Activated CD8-positive, alpha-beta T cell treated with anti-CD3 and anti-CD28 coated beads for 36 hours (primary cell): ENCODE measurements at places on chromosomes 3 and 15.

GRCh38 chr15:70854666-70854976 lies 664 bp upstream of the LARP6 start:
- no peak for DNase-seq

DNA sequence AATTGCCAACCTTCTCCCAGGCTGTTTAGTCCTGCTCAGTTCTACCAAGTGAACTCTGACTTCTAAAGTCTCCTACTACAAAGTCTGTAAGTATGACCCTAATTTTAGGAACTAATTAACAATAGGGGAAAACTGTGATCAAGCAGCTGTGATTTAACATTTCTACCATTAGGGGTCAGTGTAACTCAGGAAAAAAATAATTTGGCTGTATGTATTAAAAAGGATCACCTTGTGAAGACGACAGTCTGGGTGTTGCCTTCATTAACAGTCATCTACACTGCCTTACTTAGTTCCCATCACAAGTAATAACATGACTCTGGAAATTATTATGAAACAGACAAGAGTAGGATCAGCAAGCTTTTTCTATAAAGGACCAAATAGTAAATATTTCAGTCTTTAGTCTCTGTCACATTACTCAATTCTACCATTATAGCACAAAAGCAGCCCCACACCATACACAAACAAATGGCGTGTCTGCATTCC lies 4.2 kb upstream of the NPHP3 start:
- DNase-seq, result no peak

DNA sequence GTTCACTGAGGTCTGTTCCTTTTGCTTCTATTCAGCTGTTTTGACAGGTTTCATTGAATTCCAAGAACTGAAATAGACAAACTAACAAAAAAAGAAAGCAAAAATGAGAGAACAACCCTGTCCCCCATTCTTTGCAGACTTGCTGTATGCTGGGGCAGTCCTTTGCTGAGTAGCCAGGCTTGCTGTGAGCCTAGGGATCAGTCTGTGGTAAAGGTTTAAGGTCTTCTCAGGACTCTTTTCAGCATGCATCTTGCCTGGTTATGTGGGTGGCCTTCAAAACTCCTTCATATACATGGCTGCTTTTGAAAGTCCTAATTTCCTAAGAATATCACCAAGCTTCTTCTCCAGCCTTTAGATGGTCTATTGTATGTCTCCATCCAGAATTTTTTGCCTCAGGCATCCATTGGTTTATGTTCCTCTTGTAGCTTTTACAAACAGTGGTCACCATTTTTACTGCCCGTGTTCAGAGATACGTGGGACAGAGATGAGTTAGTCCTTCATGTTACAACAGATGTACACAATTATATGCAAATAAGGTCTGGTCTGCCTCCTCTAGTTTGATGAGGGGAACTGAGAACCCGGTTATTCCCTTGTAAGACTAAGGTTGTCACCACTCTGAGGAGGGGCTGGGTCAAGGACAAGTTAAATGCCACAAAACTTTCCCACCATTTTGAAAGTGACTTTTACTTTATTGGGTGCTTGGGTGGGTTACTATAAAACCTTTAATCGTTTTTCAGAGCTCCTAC lies 41.4 kb downstream of the SACM1L start:
- no peak for DNase-seq

- DNase-seq, result no peak
These were observed 16.5 kb upstream of the CLDN1 start for GRCh38 chr3:190338717-190339116.

GRCh38 chr15:101535170-101535902 lies 45.8 kb upstream of the PCSK6 start:
- no peak for DNase-seq

- no peak for DNase-seq
These were observed 44.0 kb downstream of the OTOL1 start for GRCh38 chr3:161540594-161540993.

GRCh38 chr15:78168608-78169007 lies 19.4 kb downstream of the IDH3A start:
- no peak for DNase-seq

GRCh38 chr3:174126990-174127758 lies 729.6 kb downstream of the NLGN1 start:
- DNase-seq, result no peak

DNA sequence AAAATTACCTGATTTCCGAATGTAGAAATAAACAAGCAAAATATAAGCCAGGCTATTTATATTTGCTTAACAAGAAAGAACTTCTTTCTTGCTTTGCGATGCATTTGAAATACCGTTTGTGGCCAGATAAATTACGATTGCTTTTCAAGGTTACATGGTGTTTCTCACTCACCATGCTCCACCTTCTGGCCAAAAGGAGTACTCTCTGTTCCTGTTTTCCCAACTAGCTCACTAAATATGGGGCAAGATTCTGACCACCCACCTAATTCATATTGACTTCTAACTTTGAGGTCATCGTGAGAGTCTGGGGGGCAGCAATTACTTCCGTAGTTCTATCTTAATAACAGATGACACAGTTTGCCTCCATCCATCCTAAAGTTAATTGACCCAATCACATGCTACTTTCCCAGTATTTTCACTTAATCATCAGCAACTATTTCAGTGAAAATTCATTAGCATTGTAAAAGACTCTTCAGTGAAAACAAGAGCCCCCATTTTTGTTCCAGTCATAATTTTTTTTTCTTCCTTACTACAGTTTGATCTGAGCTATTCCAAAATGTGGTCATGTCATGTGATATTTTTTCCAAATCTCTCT lies 25.9 kb downstream of the ACP3 start:
- DNase-seq, result peak; percentile 43

DNA sequence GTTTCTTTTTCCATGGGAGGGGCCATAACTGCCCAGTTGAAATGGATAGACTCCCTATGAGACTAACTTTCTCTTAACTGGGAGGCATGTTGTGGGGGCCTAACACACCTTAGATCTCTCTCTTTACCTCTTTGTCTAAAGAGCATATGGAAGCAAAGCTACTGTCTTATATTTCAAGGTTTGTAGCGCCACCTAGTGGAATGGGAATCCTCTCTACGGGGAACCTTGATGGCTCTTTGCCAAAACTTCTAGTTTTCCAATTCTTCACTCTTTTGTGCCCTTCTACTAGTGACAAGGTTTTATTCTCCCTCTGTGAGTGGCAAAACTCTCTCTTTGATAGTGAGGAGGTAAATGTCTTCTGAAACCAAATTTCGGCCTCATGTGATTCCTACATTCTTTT lies 1030.4 kb upstream of the CADM2 start:
- DNase-seq, result peak; percentile 7

DNA sequence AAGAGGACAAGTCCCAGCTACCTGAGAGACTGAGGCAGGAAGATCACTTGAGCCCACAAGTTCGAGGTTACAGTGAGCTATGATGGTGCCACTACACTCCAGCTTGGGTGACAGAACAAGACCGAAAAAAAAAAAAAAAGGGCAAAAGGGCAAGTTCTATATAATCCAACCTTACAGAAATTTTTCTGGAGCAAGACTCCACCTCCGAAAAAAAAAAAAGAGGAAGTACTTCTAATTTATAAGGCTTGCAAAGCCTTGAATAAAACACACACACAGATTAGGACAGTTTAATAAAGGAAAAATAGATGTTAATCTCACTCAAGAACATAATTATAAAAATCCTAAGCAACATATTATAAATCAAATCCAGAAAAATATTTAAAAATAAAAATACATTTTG lies 14.4 kb upstream of the XYLB start:
- DNase-seq, result no peak

DNA sequence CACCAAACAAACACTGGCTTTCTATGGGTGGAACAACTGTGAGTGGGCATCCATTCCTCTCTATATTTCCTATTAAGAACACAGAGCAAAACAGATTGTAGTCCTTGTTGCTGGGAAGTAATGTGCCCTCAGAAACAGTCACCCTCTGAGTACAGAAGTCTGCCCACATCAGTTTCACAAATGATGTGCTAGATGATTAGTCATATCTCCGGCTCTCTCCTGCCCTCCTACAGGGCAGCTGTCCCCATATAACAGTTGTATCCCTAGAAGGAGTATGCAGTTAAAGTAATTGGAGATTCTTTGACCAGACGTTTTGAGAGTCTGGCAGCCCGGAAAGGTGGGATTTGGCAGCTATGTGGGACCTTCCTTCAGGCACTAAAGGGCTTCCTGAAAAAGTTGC lies 159.9 kb downstream of the APBA2 start:
- DNase-seq, result peak; percentile 50

DNA sequence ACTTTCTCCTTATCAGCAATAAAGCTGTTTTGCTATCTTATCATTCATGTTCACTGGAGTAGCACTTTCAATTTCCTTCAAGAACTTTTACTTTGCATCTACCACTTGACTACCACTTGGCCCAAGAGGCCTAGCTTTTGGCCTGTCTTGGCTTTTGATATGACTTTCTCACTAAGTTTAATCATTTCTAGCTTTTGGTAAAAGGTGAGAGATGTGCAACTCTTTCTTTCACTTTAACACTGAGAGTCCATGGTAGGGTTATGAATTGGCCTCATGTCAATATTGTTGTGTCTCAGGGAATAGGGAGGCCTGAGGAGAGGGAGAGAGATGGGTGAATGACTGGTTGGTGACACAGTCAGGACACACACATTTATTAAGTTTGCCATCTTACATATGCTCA lies 31.0 kb upstream of the FAM3D start:
- no peak for DNase-seq

DNA sequence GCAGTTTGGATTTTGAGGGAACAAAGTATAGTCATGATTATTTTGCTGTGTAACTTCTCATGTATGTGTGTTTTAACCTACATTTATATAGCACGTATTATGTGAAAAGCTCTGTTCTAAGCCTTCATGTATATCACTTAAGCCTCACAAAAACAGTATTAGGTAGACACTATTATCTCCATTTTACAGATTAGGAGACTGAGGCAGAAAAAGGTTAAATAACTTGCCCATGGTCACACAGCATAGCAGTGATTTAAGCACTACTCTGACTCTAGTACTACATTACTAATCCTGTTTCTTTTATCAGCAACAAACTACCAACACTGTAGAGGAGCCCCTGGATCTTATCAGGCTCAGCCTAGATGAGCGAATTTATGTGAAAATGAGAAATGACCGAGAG lies 2.6 kb downstream of the LSM3 start:
- DNase-seq, result no peak

DNA sequence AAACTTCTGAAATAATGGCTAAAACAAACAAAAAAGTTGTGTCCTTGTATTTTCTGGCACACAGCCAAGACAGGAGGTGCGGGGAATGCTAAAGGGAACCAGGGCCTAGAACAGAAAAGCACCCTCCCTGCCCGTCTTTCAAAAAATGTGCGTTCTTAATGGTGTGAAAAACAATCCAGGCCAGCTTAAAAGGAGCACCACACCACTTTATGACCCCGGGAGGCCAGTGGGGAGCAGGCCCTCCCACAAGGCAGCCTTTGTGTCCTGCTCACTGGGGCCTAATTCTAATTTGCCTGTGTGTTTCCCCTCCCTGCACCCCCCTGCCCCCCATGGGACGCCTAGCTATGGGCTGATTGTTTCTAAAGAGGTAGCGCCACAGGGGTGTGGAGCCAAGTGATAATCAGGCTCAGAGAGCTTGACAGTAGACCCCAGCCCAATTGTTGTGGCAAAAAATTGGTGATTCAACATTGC lies 181.4 kb downstream of the GREM1 start:
- DNase-seq, result no peak

DNA sequence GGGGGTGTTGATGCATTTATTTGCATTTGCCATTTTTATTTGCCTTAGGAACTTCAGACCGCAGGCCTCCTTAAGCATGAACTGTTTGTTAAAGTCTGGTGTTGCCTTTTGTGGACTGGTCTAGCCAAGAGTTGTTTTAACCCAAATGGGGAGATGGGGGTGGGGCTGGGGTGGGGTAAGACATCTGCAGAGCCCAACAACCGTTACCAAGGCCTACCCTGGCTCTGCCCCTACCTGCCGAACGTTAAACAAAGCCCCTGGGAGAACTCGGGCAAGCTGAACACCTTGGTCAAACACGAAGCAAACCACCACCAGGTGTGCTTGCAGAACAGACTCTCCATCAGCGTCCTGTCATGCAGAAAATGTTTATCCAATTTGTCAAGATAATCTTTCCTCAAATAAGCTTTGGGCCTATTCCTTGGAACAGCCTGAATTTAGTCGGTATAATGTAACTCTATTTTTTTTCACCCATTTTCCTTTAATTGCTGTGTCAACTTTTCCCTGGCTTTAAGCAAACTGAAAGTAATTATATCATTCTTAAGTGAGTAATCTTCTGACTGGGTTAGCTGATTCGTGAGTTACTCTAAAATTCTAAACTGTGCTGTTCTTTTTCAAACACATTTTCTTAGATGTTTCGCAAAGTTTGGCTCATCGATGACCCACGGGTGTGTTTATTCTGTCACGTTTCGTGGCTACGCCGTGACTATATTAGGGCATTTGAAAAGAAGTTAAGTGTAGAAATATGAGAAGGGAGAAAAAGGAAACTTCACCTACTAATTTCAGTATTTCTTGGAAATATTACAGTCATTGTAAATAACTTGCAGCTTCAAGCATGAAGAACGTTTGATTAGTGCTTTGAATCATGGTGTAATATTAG lies 127.6 kb downstream of the SOX2 start:
- no peak for DNase-seq

DNA sequence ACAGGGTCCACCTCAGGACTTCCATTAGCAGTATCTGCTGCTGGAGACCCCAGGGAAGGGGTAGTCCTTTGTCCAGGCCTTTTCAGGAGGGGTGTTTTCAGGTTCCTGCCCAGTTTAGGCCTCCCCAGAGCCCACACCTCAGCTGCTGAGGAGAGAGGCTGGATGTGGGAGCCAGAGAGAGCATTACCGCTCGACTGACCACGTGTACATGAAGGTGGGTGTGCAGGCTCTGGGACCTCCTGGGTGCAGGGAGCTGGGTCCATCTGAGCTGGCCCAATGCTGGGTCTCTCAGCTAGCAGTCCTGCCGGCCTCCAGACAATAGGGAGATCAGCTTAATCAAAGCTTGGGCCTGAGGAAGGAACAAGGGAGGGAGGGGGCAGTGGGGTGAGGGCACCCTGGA lies 29.1 kb upstream of the POLG start:
- DNase-seq, result no peak

GRCh38 chr15:94844538-94845389 lies 613.4 kb downstream of the MCTP2 start:
- DNase-seq, result peak; percentile 14

DNA sequence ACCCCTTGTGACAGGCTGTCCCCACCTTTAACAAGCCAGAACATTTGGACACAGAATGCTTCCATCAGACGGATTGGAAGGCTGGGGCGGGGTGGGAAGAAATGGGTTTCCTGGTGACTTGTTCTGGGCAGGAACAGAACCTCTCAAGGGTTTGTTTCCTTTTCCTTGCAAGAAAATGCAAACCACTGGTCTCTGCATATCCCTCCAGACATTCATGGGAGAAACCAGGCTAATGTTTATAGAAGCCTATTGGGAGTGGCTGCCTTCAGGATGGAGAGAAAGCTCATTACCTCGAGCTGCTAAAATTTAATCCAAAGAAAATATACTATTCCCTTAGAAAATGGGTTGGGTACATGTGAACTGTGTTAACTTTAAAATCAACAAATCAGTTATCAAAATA lies 21.9 kb downstream of the MINAR1 start:
- no peak for DNase-seq

- no peak for DNase-seq
These were observed 5.6 kb upstream of the LRRC34 start for GRCh38 chr3:169818316-169818715.

GRCh38 chr3:132517311-132517710 lies 79.8 kb upstream of the ACKR4 start:
- no peak for DNase-seq
